Stimulated activated CD4-positive, alpha-beta T cell treated with anti-CD3 and anti-CD28 coated beads, Interleukin-1b, Interleukin-23, amount 100 ng/mL, for 4 hours (primary cell): ENCODE measurements at places on chromosomes 7 and 10.

GRCh38 chr7:135791543-135792362, 43.1 kb upstream of the FAM180A start:
- DNase-seq = no peak

GRCh38 chr7:92633211-92633906, 43.2 kb upstream of the FAM133B start:
- DNase-seq = no peak

DNA sequence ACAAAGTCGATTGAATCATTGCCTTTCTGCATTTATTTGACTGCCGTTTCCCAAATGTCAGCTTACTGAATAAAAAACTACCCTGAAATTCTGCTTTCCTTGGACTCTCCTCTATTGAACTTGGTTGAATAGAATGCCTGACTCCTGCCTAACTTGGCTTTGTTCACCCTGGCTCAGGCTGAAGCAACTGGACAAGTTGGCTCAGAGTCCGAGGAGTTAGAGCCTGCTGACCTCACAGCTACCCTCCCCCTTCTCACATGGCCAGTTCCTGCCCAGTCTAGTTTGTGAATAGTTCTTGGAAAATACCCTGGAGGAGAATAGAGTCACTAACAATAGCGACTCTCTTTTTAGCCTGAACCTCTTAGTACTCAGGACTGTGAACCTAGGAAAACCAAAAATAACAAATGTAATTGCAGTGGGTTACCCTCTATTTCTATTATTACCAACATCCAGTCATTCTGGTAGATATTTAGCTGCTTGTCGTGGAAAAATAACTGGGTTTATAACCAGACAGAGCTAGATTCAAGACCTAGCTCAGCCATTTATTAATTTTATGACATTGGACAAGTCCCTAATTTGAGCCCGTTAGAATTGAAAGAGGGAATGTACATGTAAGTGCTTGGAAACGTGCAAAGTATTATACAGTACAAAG, 17.3 kb upstream of the NRBF2 start:
- no peak for DNase-seq

GRCh38 chr7:140017543-140017942, 45.2 kb downstream of the PARP12 start:
- no peak for DNase-seq

DNA sequence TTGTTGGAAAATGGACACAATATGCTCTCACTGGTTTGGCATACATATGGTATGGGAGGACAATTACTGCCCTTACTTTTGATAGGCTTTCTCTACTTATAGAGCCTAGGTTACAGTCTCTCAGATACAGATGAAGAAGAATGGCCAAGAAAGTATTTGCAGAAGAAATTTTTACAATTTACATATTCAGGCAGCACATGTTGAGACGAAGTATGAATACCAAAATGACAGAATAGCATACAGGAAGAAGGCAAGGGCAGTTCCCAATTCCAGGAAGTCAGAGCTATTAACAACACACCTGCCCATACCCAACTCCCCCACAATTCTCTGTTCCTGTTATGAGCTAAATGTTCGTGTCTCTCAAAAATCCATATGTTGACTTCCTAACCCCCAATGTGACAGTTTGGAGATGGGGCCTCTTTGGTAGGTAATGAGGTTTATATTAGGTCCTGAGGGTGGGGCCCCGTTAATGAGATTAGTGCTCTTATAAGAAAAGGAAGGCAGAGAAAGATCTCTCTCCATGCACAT, 67.8 kb downstream of the DOCK4 start:
- no peak for DNase-seq

- DNase-seq = no peak
These were observed 78.9 kb downstream of the ZRANB1 start for GRCh38 chr10:125020871-125021270.

- no peak for DNase-seq
These were observed 48.9 kb downstream of the TYW1 start for GRCh38 chr7:67045496-67045995.

DNA sequence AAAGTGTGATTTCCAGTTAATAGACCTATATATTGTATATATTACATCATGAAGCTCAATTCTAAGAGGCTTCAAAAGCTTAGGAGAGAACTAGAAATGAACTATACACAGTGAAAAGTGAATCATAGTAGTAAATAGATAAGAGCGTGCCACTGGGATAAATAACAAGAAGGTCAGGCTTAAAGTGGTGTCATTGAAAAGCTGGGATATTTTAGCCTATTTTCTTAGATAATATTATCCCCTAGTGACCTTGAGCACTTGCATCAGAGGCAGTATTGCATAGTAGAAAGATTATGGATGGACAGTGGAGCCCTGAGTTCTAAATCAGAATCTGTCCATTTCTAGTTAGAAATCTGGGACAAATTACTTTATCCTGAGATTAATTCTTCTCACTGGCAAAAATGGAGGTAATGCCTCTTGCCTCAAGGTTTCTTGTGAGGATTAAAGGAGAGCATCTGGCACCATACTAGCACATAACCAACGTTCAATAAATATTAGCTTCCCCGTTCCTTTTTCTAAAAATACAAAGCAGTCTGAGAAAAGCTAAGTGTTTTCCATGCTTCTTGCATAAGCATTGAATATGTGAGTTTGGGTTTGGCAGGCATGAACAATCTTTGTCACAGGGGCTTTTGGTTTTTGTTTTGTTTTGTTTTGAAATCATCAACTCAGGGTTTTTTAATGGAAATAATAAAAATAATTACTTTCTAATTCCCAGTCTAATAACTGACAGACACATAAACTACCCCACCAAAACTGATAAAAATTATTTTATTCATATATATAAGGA, 27.3 kb upstream of the MACC1 start:
- DNase-seq = no peak

- peak; percentile 21 for DNase-seq
These were observed 102.7 kb downstream of the FAM53B start for GRCh38 chr10:124641282-124642087.

DNA sequence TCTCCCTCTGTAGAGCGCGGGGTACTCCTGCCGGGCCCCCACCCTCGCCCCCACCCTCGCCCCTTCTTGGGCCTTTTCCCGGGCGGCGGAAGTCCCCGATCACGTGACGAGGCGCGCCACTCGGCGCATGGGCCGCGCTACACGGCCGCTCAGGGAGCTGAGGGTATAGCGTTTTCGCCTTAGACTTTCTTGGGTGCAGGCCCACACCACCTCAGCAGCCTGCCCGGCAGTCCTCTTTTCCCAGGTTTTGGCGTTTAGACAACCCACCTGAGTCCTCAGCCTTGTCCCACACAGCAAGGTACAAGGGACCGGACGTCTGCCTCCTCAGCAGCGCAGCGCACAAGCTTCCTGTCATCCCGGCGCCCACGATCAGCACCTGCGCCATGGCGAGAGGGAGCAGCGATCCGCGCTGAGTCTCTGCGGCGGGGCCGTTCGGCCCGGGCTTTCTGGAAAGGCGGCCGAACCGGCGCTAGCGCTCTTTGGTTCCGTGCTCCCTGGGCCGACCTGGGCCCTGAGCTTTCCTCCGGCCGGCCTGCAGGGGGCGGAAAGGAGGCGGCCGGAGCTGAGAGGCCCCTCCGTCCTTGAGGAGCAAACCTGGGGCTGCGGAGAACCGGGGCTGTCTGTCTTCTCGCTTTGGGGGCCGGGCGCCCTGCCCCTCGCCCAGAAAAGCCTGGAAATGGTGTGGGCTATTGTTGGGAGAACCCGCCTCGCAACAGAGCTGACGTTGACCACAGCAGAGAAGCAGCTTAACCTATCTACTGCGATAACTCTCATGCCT, at the start of gene RNLS:
Gene RNLS, minus strand, starts transcription at position 513 of the 778 bp plus-strand sequence.
- DNase-seq = peak; percentile 64

DNA sequence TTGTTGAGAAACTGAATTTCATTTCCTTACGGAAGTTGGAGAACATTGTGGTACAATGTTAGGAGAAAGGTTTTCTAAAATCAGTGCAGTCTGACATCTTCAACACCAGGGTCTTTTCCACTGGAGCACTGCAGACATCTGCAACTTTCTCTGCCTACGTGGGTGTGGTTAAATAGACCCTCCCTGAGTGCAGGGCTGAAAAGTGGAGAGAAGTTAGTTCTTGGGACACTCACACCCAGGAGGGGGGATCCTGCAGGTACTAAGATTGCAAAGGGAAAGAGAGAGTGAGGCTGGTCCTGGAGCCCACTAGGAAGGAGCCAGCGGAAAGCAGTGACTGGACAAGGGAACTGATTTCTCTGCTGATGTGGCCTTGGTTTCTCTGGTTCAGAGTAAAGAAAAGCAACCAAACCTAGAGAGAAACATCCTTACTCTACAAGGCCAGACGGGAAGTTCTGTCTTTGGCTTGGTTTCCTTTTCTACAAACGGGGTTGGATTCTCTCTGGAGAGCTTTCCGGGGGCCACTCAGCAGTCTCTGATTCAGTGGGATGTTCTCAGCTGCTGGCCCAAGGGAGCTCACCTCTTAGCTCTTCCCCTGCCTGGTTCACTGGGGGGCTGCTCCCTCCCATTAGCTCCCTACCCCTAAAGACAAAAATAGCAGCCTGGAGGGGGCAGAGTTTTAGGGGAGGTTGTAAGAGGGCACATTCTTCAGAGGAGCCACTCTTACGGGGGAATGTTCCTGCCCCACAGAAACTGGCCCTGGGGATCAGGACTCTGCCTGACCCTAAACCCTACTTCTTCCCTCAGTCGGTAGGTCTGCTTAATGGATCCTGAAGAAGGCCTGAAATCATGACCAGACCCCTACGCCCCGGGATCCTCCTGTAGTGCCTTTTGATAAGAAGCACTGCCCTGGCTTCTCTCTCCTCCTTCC, 2.7 kb downstream of the UPP1 start:
- no peak for DNase-seq

DNA sequence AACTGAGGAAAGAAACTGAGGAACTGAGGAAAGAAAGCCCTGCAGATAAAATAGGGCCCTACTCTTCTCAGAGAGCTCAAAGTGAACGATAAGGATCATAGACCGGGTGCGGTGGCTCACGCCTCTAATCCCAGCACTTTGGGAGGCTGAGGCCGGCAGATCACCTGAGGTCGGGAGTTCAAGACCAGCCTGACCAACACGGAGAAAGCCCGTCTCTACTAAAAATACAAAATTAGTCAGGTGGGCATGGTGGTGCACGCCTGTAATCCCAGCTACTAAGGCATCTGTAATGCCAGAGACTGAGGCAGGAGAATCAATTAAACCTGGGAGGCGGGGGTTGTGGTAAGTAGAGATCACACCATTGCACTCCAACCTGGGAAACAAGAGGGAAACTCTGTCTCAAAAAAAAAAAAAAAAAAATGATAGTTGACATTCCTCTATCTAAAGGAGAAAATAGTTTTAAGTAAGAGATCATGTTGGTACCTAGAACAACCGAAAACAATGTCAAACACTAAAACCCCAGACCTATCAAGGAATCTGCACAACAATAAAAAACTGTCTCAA, 2.5 kb downstream of the MKRN1 start:
- no peak for DNase-seq

- no peak for DNase-seq
These were observed 220.2 kb downstream of the JAZF1 start for GRCh38 chr7:27960415-27960814.

GRCh38 chr7:142385491-142386340, 127.9 kb upstream of the PRSS58 start:
- peak; percentile 12 for DNase-seq
